Mesothelial cell of epicardium (in vitro differentiated cells): ENCODE measurements at places on chromosomes 5 and 9.

DNA sequence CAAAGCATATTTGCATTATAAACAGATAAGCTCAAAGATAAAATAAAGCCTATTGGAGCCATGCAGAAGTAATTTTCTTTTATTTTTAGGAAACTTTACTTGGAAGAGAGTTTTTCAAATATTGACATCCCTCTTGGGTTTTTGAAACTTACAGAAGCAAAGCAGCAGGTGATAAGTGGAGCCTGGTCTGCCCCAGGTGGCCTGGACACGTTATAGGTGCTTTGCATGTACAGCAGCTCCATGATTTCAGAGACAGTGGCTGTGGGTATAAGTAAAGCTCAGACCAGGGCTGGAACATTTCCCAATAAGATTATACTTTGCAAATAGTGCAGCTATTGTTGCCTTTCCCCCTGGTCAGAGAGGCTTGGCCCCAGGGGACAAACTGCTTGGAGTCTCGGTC, 51.5 kb downstream of the CCDC192 start:
- no peak for DNase-seq

DNA sequence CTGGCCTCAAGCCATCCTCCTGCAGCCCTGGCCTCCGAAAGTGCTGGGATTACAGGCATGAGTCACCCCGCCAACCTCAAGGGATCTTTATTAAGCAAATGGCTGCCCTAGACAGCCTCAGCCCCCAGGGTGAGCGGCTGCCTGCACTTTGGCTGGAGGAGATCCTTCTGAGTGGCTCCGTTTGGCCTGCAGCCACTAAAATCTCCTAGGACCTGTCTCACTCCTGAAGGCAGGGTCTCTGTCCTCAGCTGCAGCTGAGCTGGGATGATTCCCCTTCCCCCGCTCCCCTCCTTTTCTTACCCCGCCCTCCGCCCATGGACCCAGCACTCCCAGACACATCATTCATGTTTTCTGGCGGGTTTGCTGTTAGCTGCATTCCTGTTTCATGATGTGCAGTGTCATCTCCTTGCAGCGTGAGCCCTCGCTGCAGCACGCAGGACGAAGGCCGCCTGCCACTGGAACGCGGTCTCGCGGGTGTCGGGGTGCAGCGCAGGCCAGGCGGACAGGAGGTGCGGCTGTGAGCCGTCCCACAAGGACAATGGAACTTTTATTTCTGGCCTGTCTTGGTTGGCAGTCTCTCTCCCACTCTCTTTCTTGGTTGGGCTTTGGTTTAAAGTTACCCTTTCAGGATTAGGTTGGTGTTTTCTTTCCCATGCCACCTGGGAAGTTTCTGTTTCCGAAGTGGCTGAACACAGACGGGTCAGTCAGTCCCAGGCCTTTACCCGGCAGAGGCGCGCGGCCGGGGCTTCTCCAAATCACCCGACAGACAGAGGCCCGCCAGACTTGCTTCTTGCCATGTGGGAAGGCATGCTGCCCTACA, 137.1 kb downstream of the FOXD1 start:
- peak; percentile 69 for DNase-seq

DNA sequence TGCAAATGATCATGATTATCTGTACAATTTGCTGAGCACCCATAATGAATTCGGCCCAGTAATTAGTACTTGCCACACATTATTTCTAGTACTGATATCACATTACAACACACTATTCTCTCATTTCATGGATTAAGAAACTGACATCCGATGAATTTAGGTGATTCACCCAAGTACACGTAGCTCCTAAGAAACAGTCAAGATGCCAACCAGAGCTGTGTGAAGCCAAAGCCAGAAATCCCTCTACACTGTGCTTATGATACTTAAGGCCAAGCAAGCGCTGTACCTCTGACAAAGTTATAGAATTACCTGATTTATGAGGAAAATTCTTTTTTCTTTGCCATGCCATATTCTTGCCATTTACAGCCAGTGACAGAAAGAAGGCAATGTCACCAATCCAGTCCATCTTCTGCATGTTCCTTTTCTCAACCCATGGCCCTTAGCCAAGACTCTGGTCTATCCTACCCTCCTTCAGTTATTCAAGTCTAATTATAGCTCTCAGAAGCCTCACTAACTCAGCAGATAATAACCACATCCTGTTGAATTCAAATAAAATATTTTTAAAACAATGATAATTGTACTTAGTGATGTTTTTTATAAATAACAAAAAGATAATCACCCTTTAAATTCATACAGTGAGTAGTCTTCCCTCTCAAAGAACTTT, 74.3 kb upstream of the PTGER4 start:
- DNase-seq = no peak

- DNase-seq = no peak
Measured at GRCh38 chr5:172791286-172791685, 20.3 kb upstream of the DUSP1 start.

- DNase-seq = no peak
Measured at GRCh38 chr9:6272229-6272598, 56.0 kb upstream of the TPD52L3 start.

DNA sequence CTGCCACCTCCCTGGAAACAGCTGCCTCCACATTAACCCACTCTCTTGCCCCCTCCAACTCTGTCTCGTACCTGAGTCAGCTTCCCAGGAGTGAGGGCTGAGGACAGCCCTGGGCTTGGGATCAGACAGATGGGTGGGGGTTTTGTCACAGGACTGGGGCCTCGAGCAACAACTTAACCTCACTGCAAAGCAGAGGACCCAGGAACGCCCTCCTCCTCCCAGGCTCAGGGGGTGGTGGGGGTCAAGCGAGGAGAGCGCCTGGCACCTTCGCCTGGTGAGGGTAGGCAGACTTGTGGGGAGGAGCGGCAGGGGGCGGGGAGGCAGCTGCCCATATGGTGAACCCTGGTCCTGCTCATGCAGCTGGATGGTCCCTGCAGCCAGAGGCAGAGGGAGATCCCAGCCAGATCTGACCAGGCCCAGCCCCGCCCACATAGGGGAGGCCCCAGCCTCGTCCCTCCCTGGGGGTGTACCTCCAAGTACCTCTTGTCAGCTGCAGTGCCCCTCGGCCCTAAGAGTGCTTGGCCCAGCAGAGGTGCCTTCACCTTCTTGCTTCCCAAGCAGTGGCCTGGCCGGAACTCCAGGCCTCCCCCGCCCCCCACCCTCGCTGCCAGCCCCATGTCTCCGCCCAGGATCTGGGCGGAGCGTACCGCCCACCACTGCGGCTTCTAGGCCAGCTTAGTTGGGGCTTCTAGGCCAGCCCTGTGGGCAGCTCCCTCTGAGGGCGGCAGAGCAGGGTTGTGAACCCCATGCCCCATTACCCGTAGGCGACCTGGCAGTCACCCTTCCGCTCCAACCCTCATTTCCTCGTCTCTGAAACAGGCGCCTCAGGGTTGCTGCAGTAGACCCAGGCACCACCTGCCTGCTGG, at the start of gene SARDH:
SARDH (minus strand) TSS at position 579 of the 866 bp plus-strand sequence. CDS start 4,179 bp downstream, outside the sequence.
- no peak for DNase-seq

GRCh38 chr5:34576891-34577666, 79.0 kb upstream of the RAI14 start:
- DNase-seq = no peak

- DNase-seq = no peak
Measured at GRCh38 chr9:133915534-133916158, 76.5 kb downstream of the VAV2 start.

DNA sequence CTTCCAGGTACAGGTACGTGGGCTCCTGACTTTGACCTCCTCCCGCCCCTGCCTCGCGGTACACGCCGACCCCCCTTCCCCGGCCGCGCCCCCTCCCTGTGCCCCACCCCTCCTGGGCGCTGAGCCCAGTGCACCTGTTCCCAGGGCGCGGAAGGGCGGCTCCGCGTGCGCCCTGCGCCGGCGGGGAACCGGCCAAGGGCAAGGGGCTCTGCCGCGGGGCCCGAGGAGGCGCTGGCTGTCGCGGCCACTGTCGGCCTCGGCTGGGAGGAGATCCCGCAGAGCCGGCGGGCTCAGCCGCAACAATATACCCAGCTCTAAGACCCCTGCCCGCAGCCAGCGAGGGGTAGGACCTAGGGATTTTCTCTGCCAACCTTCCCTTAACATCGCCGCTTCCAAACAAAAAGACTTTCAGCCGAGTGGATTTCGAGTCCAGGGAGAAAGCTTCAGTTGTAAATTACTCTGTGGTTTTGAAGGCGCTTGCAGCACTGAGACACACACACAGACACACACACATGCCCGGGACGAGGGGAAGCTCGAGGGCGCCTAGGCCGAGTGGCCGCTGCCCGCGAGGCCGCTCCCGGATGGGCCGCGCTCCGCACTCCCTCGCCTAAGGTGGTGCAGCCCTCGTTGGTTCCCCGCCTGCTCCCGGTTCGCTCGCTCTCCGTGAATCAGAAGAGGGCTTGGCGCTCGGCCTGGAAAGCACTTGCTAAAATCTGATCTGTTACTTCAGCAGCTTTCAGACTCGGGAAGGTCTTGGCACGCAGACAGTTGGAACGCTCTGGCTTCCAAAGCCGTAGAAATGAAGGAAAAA, 1.2 kb downstream of the FGF18 start:
- DNase-seq = peak; percentile 74

GRCh38 chr9:124471761-124472160, 21.5 kb downstream of the ADGRD2 start:
- DNase-seq = no peak

GRCh38 chr5:21739096-21739495, 1114.0 kb downstream of the CDH12 start:
- no peak for DNase-seq

DNA sequence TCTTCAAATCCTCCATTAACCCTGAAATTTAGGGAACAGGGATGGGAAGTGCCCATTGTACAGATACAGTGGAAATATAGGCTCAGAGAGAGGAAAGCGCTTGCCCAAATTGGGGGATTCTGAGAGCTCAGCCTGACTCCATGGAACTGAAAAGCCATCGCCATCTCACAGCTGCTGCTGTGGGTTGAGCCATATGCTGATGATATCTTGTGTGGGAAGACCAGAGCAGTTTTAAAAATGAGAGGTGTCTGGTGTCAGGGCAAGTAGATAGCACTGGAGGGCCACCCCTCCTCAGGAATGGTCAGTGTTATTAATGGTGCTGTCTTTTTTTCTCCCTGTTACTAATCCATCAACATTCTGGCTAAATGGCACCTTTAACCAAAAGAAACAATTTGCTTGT, 50.9 kb upstream of the C5orf58 start:
- no peak for DNase-seq

DNA sequence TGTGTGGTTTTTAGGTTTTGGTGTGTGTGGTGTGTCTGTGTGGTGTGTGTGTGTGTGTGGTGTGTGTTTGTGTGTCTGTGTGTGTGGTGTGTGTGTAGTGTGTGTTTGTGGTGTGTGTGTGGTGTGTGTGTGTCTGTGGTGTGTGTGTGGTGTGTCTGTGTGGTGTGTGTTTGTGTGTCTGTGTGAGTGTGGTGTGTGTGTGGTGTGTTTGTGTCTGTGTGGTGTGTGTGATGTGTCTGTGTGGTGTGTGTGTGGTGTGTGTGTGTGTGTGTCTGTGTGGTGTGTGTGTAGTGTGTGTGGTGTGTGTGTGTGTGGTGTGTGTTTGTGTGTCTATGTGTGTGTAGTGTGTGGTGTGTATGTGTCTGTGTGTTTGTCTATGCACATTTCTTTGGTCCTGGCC, 25.0 kb upstream of the NKD2 start:
- DNase-seq = no peak

- DNase-seq = no peak
Measured at GRCh38 chr5:68646144-68646543, 430.6 kb downstream of the PIK3R1 start.

DNA sequence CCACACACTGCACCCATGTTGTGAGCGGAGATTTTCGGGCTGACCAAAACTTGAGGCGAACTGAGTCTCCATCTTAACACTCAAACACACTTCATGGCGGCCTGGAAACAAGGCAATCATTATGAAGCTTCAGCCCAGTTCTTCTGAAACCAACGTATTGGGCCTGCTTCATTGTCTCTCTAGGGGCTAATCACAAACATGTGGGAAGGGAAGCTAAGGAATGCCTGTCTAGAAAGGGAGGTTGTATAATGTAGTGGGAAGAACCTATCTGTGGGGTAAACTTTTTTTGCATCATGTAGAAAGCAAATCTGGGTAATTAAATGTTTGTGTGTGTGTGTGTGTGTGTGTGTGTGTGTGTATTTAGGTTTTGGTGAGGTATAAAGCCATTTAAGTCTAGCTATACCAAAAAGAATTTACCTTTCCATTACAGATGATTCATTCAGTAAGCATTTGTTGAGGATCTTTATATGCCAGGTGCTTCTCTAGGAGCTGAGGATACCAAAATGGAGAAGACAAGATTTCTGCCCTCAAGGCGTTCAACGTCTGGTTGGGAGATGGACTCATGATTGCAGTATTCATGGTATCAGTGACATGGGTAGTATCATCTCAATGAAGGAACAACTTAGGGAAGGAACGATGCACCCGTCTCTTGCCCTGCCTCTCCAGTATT, 29.4 kb downstream of the SLC1A3 start:
- no peak for DNase-seq

DNA sequence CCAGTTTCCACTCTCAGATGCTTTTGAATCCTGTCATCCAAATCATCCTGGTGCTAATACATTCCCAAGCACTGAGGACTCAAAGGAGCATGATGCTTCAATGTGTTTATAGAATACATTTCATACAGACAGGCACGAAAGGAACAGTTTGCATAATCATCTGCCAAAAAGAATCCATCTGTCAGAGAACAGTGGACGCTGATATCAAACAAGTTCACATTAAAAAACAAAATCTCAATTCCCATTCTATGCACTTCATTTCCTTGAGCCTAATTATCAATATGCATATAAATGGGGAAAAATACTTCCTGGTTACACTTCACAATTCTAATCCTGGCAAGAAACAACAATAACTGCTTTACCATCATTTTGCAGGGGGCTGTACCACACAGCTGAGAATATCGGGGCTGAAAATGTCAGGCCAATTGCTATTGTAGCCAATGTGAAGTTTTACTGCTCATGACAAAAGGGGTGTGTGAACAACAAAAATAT, 125.5 kb upstream of the FAM174A start:
- no peak for DNase-seq

- no peak for DNase-seq
Measured at GRCh38 chr5:98637557-98637956, 135.9 kb upstream of the RGMB start.

- DNase-seq = no peak
Measured at GRCh38 chr5:56301069-56301468, 67.9 kb upstream of the ANKRD55 start.

DNA sequence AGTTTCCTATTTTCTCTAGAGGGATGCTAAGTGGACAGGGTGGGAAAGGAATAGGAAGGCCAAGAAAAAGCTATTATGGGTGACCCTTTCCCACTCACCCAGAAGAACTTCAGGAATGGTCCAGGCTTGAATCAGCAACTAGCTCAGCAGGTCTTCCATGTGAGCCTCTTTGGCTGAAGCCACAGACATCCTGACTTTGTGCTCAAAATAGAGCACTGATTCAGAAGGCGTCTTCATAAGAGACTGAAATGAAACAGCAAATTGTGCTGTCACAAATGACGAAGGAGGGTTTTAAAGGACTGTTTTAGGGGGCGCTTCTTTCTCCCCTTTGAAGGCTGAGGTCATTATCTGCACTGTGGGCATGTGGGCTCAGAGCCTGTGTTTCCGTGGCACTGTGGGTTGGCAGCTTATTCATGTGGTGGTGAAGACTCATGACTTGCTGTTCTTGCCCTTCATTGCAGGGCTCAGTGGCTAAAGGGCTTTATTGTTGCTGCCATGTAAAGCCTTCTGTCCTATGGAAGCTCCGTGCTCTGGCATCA, 65.8 kb upstream of the NFIL3 start:
- DNase-seq = no peak
